ENCODE measurements at places on chromosomes 2 and 18. TPM values are rescaled to one million over a fixed set of nuclear protein-coding genes. Genes with fewer than 3 reads are reported as not detected.

The EFEMP1 gene
- polyA plus RNA-seq: 0.37 TPM

The FBXO48 gene
- polyA plus RNA-seq: 1.1 TPM

The RNF152 gene
- polyA plus RNA-seq: not detected

The DPP4 gene
- 9.0 TPM for polyA plus RNA-seq

The FHOD3 gene
- polyA plus RNA-seq: 2.4 TPM

The NDC80 gene
- 84.5 TPM for polyA plus RNA-seq

The NOL4 gene
- polyA plus RNA-seq: 7.1 TPM

The FBXO15 gene
- polyA plus RNA-seq: not detected

The MBD1 gene
- 60.9 TPM for polyA plus RNA-seq

The LNPK gene
- polyA plus RNA-seq: 21.7 TPM

The RBM44 gene
- polyA plus RNA-seq: 0.24 TPM

The ARHGAP28 gene
- polyA plus RNA-seq: not detected

The ARL4C gene
- polyA plus RNA-seq: not detected

The SOS1 gene
- 4.5 TPM for polyA plus RNA-seq

The FLACC1 gene
- polyA plus RNA-seq: not detected

The IL37 gene
- not detected for polyA plus RNA-seq

The RGPD4 gene
- polyA plus RNA-seq: not detected

The UGT1A6 gene
- polyA plus RNA-seq: not detected

The AMER3 gene
- not detected for polyA plus RNA-seq

The VWC2L gene
- not detected for polyA plus RNA-seq

The RPE gene
- 46.6 TPM for polyA plus RNA-seq

The PSMA8 gene
- not detected for polyA plus RNA-seq

The CDH7 gene
- not detected for polyA plus RNA-seq

The GAL3ST2 gene
- 0.15 TPM for polyA plus RNA-seq

The RIT2 gene
- polyA plus RNA-seq: not detected

The PRKAG3 gene
- polyA plus RNA-seq: not detected

The NT5C1B gene
- 0.44 TPM for polyA plus RNA-seq

The CFAP65 gene
- not detected for polyA plus RNA-seq

The TBR1 gene
- not detected for polyA plus RNA-seq

The ACTG2 gene
- not detected for polyA plus RNA-seq

The OR6B2 gene
- polyA plus RNA-seq: not detected

The NRBP1 gene
- polyA plus RNA-seq: 87.7 TPM

The SEC11C gene
- polyA plus RNA-seq: 619 TPM

The NABP1 gene
- polyA plus RNA-seq: 59.4 TPM

The SNRNP200 gene
- polyA plus RNA-seq: 111 TPM

The TMEM37 gene
- polyA plus RNA-seq: 0.32 TPM

The TMEM247 gene
- not detected for polyA plus RNA-seq
